Suprapubic skin (tissue), 4 donors: ENCODE measurements at places on chromosomes 5 and 9. TPM values are rescaled to one million over a fixed set of nuclear protein-coding genes. Genes with fewer than 3 reads are reported as not detected.

- no peak for DNase-seq
Observed at GRCh38 chr5:132464156-132464939, 26.2 kb downstream of the IRF1 start.

GRCh38 chr5:34550247-34550646 lies 105.9 kb upstream of the RAI14 start:
- no peak for DNase-seq

STING1 gene
- 13.8 TPM for total RNA-seq

DNA sequence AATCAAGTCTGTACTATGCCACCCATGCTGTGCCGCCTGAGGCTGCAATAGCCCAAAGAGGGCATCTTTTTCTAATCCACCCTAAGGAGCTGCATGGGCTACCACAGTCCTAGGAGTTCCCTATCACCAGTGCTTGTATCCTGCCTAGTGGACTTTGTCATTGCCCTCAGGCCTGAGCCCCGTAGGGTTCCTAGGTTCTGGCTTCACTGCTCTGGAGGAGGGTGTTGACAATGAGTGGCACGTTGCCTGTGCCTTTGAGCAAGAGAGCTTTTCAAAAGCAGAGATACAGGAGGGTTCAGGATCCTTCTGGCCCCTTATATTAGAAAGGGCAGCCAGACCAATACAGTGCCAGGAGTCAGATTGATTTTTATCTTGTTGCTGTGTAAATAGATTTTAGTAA lies 93.0 kb downstream of the PRDM6 start:
- no peak for DNase-seq

DNA sequence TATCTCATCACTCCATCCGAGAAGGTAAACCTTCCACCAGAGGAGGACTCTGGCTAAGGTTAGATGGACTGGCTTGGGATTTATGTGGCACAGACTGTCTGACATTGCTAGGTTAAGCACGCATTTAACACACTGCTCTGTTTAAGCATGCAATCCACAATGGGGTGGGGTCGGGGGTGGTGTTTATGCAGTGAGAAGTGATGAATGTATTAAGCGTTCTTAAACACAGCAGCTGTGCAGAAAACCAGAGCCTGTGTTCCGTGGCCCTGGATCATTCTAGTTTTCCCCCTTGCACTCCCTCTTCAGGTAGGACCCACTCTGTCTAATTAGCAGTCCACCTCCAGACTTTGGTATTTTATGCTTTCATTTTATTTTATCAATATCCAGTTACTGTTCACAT lies 46.4 kb downstream of the STXBP1 start:
- DNase-seq, result no peak

DNA sequence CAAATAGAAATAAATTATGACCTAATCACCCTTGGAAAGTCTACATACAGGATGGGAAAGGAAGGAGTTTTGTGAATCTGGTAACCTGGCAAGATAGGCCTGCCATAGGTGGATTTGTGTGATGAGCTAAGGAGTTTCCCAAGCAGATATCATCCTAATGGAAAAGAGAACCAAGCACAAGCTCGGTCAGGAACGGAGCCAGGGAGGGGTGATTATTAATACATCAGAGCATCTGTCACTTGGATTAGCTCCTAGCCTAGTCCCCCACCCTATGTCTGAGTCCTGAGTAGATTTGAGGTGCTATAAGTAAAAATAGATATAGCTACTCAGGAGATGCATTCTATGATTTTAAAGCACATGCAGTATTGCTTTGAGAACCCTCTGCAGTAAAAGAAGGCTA lies 57.3 kb upstream of the SMARCA2 start:
- no peak for DNase-seq

SLC1A3 gene
- total RNA-seq, result 29.7 TPM
